Neural crest cell (in vitro differentiated cells): ENCODE measurements at places on chromosomes 16 and 17. TPM values are rescaled to one million over a fixed set of nuclear protein-coding genes. Genes with fewer than 3 reads are reported as not detected.

DNA sequence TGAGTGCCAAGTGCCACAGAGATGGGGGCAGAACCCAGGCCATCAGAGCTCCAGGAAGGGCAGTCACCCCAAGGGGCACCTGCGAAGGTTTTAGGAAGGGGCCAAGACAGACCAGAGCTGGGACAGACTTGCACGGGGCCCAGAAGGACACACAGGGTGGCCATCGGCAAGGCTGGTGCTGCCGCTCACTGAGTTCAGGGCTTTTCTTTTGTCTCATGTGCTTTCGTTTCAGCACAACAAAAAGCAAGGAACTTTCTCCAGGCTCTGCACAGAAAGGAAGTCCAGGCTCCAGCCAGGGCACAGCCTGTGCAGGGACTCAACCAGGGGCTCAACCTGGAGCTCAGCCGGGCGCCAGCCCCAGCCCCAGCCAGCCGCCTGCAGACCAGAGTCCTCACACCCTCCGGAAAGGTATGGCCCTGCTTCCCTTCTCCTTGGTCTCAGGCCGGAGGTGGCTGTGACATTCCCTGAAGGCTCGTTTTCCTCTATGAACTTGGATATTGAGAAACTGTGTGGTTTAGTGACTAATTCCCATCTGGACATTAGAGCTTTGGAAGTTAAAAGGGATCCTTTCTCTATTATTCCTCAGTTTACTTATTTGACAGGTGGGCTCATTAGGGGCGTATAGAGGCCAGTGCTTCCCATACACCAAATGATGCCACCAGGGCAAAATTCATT is 37.9 kb downstream of the ELAC2 start:
- DNase-seq: no peak

GRCh38 chr17:4913994-4914393 is 11.1 kb upstream of the CHRNE start:
- DNase-seq: no peak

ICAM2 gene
- not detected in 2 replicates for total RNA-seq

GRCh38 chr17:20280851-20281250 is 186.5 kb downstream of the LGALS9B start:
- DNase-seq: no peak

DNA sequence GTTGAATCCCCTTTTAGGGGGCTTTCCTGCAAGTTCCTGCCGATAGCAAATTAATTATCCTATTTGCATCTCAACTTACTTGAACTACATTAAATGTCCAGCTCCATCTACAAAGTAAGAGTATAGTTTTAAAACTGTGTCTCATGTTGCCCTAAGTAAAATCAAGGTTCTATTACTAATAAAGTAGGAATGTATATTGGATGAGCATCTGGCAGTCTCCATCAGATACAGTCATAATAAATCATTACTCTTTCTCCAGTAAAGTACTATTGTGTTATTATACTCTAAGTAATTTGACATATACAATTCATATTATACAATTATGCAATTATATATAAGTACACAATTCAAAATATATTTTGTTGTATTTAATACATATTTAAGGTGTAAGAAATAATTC is 249.3 kb downstream of the CEP112 start:
- no peak for DNase-seq

DNA sequence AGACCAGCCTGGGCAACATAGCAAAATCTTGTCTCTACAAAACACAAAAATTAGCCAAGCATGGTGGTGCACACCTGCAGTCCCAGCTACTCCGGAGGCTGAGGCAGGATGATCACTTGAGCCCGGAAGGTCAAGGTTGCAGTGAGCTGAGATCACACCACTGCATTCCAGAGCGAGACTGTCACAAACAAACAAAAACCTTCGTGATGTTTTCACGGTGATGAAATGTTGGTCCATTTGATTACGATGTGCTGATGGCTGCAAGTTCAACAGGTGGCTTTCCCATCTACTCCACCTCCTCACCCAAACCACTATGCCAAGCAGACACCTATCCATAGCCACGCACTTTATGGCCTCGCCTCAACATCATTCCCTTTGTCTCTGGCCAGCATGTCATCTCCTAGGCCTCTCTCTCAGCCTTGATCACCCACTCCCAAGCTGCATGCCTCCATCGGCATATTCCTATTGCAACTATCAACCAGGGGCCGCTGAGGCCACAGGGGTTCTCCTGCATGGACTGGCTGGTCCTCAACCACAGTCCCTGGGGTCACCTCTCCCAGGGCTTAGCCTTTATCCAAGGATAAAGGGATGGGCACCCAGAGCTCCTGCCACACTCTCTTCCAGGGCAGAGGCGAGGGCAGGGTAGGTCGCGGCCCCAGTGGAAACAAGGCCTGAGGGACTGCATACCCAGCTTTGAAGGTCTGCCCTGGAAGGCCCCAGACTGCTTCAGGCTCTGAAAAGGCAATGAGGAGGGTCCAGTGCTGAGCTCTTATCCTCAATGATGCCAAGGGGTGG is 17.1 kb upstream of the ALOX15B start:
- no peak for DNase-seq

- DNase-seq: no peak
These were observed 5.4 kb downstream of the TMEM92 start for GRCh38 chr17:50279639-50280038.

DNA sequence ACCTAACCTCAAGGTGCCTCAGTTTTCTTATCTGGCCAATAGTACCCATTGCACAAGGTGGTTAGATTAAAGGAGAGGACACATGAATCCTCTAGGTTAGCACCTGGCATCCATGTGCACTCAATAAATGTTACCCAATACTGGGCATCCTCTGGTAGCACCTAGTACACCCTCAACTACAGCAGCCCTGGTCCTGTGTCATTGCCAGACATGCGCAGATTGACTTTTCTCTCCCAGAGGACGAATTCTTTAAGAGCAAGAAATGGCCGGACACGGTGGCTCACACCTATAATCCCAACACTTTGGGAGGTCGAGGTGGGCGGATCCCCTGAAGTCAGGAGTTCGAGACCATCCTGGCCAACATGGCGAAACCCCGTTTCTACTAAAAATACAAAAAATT is 7.3 kb downstream of the DUSP3 start:
- DNase-seq: no peak

- DNase-seq: no peak
These were observed 3.3 kb upstream of the PSMD12 start for GRCh38 chr17:67369676-67370075.

NHERF2 gene
- 7.6 and 8.1 TPM in 2 replicates for total RNA-seq

KCNJ18 gene
- total RNA-seq: not detected in 2 replicates

DNA sequence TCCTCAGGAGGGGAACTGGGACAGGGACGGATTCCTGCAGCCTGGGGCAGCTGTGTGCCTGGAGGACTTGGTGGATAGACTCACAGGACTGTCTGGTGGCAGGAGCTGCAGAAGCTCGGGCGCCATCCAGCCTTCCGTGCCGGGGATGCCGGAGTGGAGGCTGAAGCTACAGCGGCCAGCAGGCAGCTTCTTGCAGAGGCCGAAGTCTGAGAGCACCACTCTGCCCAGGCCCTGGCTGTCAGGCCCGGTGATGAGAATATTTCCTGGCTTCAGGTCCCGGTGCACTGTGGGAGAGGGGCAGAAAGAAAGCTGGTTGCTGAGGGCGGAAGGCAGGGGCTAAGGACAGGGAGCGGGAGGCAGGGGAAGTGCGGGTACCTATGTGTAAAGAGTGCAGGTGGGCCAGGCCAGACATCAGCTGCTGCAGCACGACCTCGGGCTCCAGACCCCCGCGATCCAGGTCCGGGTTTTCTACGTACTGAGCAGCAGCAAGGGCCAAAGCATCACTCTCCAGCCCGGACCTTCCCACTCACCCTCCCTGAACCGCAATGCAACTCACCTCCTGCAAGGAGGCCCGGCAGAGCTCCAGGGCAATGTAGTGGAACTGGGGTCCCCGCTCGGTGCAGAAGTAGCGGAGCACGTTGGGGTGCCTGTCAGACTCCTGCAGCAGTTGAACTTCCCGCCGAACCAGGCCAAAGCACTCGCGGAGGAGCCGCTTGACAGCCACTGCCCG is 16.1 kb downstream of the PLK1 start:
- DNase-seq: peak; percentile 30

DNA sequence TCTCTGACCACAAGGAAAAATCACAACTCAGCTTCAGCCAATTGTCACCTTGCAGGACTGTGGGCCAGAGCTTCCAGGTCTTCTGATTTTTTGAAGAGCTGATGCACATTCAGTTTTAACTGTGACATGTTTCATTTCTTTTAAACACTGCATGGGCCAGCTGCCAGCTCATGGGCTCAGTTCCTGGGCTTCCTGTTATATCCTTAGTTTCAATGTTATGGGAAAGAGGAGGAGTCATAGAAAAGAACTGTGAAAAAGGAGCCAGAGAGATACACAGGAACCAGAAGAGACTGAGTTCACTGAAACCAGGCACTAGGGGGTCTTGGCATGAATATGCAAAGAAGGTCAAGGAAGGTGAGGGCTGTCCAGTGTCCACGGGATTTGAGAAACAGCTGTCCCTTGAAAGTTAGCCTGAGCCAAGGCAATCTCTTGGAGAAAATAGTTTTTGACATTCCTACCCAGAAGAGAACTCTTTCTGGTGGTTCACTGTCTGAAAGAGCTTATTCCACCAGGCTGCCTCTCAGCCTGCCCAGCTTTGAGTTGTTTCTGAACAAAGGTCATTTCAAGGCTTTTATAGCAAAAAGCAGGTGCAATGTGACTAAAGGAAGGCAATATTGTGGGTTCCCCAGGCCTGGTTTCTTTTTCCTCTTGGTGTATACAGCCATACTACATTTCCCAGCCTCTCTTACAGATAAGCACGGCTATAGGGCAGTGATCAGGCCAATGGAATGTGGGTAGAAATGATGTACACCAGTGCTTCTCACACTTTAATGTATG is 10.5 kb downstream of the PDILT start:
- DNase-seq: no peak

GRCh38 chr17:61291451-61292285 is 108.0 kb upstream of the TBX2 start:
- DNase-seq: no peak

DNA sequence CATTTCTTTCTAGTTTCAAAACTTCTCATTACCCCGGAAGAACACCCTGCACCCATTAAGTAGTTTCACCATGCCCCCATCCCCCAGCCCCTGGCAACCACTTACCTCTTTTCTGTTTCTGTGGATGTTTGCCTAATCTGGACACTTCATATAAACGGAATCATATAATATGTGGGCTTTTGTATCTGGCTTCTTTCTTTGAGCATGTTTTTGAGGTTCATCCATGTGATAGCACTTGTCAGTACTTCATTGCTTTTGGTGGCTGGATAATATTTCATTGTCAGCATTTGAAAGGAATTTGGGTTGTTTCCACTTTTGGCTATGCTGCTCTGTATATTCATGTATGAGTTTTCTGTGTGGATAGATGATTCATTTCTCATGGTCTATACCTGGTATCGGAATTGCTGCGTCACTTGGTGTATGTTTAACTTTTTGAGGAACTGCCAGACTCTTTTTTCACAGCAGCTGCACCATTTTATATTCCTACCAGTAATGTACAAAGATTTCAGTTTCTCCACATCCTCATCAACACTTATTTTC is 30.0 kb upstream of the SLC5A10 start:
- no peak for DNase-seq

DNA sequence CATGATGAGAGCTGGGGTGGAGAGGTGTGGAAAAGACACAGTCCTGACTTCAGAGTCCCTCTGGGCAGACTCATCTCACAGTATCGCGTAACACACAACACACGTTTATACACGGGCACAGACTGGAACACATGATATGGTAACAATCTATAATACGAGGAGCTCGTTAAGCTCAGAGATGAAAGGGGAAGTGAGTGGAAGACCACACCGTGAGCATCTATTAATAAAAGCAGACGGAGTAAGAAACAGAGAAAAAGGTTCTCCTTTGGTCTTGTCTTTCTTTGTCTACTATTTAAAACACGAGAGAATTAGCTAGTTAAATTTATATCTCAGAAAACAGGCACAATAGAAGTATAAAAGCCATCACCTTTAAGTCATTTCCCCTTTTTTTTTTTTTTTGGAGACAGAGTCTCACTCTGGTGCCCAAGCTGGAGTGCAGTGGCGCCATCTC is 13.5 kb downstream of the ANKRD11 start:
- DNase-seq: no peak
